ENCODE measurements at places on chromosomes 3 and 15. TPM values are rescaled to one million over a fixed set of nuclear protein-coding genes. Genes with fewer than 3 reads are reported as not detected.

The EFL1 gene
- 38.7 TPM for total RNA-seq

The THPO gene
- not detected for total RNA-seq

The SERPINI2 gene
- 2.0 TPM for total RNA-seq

The FANCD2OS gene
- total RNA-seq, result not detected

The BDH1 gene
- 10.8 TPM for total RNA-seq

The FURIN gene
- 8.7 TPM for total RNA-seq

The C15orf61 gene
- 33.2 TPM for total RNA-seq

The TIMP4 gene
- 2.5 TPM for total RNA-seq

The PAK6 gene
- 11.2 TPM for total RNA-seq

The SLC6A20 gene
- 2.7 TPM for total RNA-seq

The SFMBT1 gene
- total RNA-seq, result 25.6 TPM

The CSK gene
- total RNA-seq, result 24.0 TPM

The OXTR gene
- total RNA-seq, result 0.94 TPM

The NEK11 gene
- total RNA-seq, result 24.6 TPM

The POPDC2 gene
- total RNA-seq, result 0.94 TPM

The CTXN2 gene
- 0.16 TPM for total RNA-seq

The LRRIQ4 gene
- total RNA-seq, result 0.31 TPM

The STAB1 gene
- 14.8 TPM for total RNA-seq

The GOLGA6L10 gene
- 3.1 TPM for total RNA-seq

The WDR93 gene
- 0.31 TPM for total RNA-seq

The ZMYND10 gene
- total RNA-seq, result 2.5 TPM

The LRRC31 gene
- not detected for total RNA-seq

The RFC4 gene
- 29.8 TPM for total RNA-seq

The SAMD7 gene
- not detected for total RNA-seq

The COL6A6 gene
- 0.31 TPM for total RNA-seq

The CPLX3 gene
- total RNA-seq, result 1.6 TPM

The PLA1A gene
- not detected for total RNA-seq

The P3H2 gene
- 2.8 TPM for total RNA-seq

The ATG3 gene
- total RNA-seq, result 33.4 TPM

The ARNT2 gene
- 56.6 TPM for total RNA-seq

The RAB6B gene
- 52.6 TPM for total RNA-seq

The STRIT1 gene
- not detected for total RNA-seq

The MUC20 gene
- total RNA-seq, result 1.9 TPM

The NRG4 gene
- not detected for total RNA-seq

The GPR156 gene
- total RNA-seq, result 5.6 TPM

The KY gene
- total RNA-seq, result 0.62 TPM

The DAPK2 gene
- total RNA-seq, result 5.0 TPM

The NIPA2 gene
- total RNA-seq, result 47.6 TPM
